ENCODE measurements at places on chromosomes 5 and 9.

DNA sequence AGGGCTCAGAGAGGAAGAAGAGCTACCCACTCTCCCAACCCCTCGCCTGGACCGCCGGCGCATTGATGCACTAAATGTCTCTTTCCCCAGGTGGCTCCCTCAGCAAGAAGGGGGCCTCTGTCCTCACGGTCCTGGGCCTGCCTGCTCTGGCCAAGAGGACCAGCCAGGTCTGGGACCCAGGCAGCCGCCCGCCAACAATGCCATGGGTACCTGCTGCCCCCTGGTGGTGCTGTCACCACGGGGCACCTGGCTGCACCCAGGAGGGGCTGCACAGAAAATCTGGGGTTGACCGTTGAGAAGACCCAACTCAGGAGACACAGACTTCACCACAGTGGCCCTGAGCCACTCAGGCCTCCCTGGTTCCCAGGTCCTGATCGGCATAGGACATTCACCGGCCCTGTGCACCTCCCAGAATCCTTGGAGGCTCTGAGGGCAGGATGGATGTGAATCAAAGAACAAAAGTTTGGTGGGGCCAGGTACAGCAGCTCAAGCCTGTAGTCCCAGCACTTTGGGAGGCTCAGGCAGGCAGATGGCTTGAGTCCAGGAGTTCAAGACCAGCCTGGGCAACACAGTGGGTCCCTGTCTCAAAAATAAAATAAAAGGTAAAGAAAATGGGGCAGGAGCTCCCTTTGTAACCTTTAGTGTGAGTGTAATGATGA, 2.4 kb upstream of the VAV2 start:
- peak; percentile 85 for DNase-seq

DNA sequence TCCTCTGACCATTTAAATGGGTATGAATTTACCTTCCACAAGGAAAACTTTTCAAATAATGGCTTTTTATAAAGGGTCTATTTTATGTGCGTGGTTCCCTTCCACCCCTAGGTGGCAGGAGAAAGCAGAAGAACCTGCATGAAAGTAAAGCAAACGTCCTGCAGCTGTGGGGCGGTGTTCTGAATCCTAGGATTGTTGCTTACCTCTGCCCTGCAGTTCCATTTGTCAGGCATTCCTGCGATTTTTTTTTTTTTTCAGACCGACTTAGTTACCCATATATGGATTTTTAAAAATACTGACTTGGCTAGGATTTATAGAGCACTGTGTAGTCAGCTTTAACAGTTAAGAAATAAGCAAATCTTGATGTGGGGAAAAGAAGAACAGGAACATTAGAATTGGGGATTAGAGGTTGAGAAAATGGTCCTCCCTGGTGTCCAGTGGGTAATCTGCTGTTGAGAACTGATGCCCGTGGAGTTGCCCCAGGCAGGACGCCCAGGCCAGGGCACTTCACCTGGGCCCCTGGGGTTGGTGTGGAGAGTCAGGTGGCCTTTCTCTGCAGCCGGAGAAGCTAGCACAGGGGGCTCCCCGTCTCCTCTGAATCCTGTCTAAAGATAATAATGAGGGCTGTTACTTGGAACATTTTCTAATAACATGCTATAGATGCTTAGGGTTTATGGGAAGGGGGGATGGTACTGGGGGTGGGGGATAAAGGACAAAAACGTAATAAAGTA, 30.4 kb upstream of the LTC4S start:
- peak; percentile 67 for DNase-seq

GRCh38 chr5:52119768-52120167, 667.9 kb upstream of the ITGA1 start:
- no peak for DNase-seq

GRCh38 chr5:124743602-124744169, 2.8 kb downstream of the ZNF608 start:
- DNase-seq, result peak; percentile 44

DNA sequence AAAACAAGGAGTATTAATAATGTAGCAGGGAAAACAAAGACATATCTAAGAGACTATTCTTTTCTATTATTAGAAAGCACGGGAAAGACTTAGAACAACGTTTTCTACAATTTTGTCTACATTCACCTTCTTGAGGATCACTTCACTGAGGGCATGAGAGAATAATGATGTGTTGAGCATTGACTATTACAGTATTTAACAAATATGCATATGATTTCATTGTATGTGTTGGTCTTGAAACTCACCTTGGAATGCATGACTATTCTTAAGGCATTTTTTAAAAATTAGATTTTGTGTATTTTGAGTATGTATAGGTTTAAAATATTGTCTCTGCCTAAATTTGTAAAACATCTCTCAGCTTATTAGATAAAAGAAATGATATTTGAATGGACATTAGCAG, 1.2 kb downstream of the FSD1L start:
- DNase-seq, result no peak

DNA sequence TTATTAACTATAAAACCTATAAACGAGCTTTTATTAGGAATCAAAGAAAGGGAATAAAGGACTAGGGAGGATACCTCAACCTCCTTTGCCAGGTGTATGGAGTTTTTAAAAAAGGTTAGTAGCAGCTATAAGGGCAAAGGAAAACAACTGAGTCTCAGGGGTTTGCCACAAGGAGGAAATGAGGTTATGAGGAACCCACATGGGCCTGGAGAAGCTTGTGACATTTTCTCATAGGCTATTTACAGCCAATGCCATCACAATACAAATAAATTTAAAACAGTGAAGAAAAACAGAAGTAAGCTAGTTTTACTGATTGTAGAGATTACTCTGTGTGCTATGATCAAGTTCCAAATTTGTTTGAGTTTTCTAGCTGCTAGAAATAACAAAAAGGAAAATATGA, 92.6 kb downstream of the CDKN2A start:
- DNase-seq, result no peak

GRCh38 chr5:123874600-123875201, 362.7 kb downstream of the CSNK1G3 start:
- DNase-seq, result no peak

DNA sequence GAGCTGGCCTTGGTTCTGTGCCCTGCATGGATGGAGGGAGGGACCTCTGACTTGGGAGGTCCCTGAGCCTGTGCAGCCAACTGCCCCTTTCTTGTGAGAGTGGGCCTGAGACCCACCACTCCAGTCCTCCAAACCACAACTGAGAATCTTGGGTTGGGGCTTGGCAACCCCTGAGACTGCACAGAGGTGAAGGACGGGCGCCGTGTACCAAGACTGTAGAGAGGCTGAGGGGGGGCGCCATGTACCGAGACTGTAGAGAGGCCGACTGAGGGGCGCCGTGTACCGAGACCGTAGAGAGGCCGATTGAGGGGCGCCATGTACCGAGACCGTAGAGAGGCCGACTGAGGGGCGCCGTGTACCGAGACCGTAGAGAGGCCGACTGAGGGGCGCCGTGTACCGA, 59.3 kb upstream of the CACNA1B start:
- DNase-seq, result no peak

DNA sequence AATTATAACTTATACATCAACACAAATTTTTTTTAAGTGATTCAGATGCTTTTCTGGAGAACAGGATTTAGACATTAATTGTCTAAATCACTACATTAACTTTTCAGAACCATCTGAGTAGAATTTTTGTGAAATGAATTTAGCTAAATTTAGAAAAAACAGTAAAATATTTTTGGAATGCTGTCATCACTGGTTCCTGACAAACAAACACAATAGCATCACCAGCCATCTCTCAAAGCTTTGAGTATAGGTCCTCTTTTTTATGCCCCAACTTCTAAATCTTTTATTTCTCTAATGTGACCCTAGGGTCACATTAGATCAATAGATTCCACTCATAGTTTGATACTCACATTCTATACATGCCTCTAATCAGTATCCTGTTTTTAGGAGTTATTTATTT, 104.6 kb downstream of the PRR16 start:
- no peak for DNase-seq

DNA sequence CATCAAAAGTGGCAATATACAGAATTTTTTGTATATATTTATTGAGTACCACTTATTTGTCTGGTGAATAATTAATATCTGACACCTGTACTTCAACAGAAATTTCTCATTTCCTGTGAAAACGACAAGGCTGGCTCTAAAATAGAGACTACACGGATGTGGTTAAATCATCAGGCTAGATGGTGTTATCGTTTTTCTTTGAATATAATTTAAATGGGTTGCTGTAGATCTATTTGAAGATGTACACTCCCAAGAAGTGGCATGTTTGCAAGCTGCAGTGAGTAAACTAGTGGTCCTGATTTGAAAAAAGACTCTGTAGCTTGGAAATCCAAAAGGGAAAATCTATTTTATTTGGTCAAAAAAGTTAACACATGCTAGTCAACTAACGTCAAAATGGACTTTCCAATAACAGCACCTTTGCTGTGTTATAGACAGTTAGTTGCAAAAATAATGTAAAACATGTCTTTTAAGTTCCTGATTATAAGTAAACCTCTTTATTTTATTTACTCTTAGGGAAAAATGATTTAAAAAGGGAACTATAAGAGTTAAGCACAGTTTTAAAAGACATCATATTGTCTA, 13.8 kb downstream of the ST8SIA4 start:
- no peak for DNase-seq

DNA sequence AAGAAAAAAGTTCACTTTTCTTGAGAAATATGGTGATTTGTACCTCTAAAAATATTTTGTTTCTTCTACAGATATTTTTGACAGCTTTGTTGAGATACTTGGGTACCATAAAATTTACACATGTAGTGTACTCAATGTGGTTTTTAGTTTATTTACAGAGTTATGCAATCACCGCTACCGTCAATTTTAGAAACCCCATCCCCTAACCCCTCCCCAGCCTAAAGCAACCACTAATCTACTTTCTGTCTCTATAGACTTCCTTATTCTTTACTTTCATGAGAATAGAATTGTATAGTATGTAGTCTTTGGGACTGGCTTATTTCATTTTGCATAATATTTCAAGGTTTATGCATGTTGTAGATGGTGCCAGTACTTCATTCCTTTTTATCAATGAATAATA, 45.0 kb upstream of the TDRD7 start:
- no peak for DNase-seq

- DNase-seq, result no peak
These were observed 9.5 kb downstream of the FGF18 start for GRCh38 chr5:171428809-171429542.

GRCh38 chr5:534743-535671, 10.8 kb upstream of the SLC9A3 start:
- no peak for DNase-seq

DNA sequence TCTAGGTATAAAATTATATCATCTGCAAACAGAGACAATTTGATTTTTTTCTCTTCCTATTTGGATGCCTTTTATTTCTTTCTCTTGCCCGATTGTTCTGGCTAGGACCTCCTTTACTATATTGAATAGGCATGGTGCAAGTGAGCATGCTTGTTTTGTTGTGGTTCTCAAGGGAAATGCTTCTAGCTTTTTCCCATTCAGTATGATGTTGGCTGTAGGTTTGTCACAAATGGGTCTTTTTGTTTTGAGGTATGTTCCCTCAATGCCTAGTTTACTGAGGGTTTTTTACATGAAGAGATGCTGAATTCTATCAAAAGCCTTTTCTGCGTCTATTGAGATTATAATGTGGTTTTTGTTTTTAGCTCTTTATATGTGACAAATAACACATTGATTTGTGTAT, 198.2 kb upstream of the GHR start:
- no peak for DNase-seq

- DNase-seq, result no peak
These were observed 22.3 kb upstream of the UBAC1 start for GRCh38 chr9:135983208-135984071.

DNA sequence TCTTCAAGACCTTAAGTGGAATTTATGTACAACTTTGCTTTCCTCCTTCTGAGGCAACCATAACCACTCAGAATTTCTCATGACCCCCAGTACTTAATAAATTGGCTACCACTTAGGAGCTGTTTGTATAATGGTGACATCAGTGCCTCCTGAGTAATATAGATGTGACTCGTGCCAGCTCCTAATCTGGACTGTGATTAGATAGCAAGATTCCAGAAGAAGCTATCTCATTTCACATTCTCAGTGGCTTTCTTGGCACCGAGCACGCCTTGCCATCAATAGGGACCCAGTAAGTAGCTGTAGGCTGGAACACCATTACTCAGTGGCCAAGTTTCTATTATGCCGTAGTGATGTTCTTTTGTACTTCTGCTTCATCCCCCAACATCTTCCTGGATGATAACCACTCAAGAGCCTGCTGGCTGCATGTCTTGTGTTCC, 228.8 kb downstream of the CD180 start:
- no peak for DNase-seq

DNA sequence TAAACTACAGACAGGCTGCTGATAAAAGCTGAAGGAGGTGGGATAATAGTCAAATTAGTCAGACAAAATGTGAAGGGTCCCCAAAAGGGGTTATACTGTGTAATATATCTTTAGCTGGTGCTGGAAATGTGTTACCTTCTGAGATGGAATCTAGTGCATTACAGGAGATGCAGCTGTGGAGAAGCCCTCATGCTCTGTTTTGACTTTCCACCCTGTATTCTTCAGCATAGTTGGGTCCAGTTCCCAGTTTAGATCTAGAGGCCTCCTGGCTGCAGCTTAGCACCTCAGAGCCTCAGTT, 122.6 kb downstream of the PAPPA start:
- DNase-seq, result no peak

DNA sequence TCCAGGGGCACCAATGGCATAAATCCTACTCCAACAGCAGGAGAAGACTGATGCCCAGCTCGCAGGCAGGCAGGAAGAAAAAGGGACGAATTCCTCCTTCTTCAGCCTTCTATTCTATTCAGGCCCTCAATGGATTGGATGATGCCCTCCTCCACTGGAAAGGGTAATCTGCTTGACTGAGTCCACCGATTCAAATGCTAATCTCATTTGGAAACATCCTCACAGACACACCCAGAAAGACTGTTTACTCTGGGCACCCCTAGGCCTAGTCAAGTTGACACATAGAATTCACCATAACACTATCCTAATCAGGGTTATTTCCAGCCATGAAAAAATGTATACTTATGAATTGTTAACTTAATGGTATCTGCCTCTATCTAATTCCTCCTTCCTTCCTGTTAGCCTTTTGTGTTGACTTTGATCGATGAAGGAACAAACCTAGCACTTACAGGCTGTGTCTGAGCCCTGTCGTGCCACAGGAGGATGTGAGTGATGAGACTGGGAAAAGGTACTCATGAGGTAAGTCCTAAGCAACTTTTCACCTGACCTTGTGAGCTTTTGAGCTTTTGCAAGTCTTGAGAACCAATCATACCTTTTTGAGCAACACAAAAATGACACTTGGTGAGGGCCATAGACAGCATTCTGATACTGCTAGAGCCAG, 36.5 kb downstream of the FOXD1 start:
- DNase-seq, result no peak

- no peak for DNase-seq
These were observed 2218.5 kb downstream of the MAT2B start for GRCh38 chr5:165723931-165724330.

GRCh38 chr5:90136952-90137528, 272.5 kb downstream of the CETN3 start:
- DNase-seq, result no peak

DNA sequence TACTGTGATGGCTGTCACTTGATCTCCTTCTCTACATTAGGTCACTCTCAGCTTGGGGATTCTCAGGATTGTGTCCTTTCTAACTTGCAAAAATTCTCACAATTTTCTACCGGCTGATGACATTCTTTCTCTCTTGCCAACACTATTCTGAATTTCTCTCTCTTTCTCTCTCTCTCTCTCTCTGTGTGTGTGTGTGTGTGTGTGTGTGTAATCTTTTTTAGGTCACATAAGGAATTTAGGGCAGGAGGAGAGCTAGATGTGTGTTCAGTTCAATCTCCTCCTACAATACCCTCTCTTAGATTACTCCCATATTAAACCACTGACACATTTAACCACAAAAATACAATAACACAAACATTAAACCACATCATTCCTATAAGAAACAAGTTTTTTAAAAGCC, 242.3 kb upstream of the NREP start:
- no peak for DNase-seq

Data from ureter (tissue), 1 donor.